ENCODE measurements at places on chromosomes 1 and 21. TPM values are rescaled to one million over a fixed set of nuclear protein-coding genes. Genes with fewer than 3 reads are reported as not detected.

GRCh38 chr1:78291418-78291817 lies 199.4 kb upstream of the PTGFR start:
- DNase-seq: no peak

DNA sequence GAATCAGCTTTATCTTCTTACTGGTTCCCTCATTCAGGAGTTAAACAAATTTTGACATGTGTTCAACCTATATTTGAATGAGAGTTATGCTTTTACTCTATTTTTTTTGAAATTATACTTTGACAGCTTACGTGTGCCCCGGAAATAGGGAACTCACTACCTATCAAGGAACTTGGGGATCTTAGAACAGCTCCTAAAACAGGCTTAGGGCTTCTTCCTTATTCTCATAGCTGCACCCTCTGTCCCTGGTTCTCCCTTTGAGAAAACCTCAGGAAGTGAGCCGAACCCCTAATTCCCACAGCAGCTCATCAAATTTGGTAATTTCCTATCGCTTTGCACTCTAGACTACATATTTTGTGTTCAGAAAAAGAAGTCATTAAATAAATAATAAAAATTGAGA lies 81.2 kb upstream of the RUNX3 start:
- DNase-seq: no peak

The DISC1 gene
- polyA plus RNA-seq: 0.80 TPM

DNA sequence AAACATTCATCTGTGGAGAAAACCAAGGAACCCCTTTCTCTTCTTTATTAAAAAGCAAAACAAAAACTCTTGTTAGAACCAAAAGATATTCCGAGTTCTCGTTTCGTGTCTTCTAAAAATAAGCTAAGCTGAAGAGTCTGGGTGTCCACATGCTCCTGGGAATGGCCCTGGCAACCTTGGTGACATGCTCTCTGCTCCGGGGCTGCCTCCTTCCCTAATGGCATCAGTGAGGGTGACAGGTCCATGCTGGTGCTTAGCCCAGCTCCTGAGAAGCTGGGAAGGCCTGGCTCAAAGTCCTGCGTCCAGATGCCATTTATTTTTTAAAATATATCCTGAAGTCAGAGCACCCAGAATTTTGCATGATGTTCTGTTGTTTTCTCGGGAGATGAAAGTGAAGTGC lies 24.6 kb upstream of the TRAPPC10 start:
- DNase-seq: peak; percentile 31

GRCh38 chr1:87331365-87332241 lies 2.9 kb downstream of the LMO4 start:
- DNase-seq: peak; percentile 89

The HPCA gene
- 1.2 TPM for polyA plus RNA-seq

DNA sequence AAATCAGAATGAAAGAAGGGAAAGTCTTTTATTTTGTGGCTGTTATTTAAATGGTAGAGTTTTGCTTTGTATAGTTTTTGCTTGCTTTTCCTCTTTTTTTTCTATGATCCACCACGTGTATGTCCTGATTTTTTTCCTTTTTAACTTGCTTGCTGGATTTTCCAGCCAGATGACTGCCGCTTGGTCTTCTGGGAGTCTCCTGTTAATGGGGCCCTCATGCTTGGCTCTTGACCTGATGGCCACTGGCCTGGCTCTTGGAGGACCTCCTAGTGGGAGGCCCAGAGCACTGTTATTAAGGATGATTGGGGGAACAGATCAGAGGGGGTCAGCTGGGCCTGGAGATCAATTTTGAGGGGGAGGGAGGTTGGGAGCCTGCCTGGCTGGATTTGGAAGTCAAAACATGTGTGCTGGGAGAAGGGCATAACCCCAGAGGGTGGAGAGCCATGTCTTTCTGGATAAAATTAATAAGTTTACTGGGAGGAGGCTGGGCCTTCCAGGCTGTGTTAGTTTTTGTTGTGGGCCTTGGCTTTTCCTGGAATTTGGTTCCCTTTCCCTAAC lies 1.2 kb downstream of the FGGY start:
- peak; percentile 42 for DNase-seq

DNA sequence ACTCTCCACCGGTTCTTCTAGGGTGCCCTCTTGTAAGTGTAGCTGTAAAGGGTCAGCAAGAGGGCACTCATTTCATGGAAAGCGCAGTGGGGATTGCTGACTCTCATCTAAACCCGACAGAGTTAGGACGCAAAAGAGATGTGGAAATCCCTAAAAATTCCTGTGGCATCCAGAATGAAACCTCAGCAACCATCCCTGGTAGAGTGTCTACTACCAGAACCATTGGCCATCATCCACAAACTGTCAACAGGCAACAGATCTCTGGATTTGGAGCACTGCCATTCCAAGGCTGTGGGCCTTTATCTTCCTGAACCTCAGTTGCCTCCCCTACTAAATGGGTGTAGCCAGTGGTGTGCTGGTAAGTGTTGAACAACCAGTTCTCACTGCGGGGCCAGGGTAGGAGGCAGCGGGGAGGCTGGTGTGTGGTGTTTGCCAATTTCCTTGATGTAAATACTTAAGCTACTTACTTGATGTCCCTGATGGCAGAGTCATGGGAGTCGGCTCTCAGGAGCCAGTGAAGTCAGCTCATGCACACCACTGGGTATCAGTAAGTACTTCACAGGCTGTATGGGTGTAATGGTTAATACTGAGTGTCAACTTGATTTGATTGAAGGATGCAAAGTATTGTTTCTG lies 195.8 kb downstream of the KAZN start:
- no peak for DNase-seq

DNA sequence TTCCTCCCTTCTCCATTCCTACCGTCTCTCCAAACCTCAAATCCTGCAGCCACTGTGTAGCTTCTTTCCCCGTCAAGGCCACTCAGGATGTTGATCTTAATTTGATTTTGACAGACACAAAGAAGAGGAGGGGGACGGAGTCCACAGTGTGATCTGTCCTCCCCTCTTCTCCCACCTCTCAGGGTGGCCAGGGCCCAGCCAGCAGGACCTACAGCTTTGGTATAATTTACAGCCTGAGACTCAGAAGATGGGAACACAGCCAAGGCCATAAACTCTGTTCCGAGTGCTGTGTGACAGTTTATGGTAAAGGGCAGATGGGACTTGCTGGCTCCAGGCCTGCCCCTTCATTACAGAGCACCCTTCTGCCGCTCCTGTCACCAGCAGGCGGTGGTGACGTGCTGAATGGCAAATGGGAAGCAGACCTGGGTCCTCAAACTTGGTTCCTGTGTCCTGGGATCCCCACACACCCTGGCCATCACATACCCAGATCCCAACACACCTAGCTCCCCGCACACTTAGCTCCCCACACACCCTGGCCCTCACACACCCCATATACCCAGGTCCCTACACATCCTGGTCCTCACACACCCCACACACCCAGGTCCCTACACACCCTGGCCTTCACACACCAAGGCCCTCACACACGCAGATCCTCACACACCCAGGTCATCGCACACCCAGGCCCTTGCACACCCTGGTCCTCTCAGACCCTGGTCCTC lies 71.6 kb downstream of the CD2 start:
- DNase-seq: peak; percentile 74

DNA sequence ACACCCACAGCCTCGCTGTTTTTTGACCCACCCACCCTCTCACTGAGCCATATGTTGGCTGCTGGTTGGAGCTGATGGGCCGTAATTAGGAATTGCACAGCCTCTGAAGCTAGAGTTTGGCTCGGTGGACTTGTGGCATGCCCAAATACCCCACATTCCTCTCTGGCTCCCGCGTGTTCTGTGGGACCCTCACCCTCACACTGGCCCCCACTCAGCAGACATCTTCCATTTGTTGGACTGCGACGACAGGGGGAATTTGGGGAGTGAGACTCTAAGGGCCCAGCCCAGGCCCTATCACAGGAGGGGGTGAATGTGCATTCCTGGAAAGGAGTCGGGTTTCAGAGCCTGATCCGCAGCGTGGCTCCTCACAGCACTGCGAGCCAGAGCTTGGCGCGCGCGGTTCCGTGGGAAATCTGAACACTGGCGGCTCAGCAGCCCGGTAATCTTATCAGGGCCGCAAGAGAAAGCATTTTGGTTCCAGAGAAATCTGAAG lies 5.2 kb downstream of the RCSD1 start:
- peak; percentile 80 for DNase-seq

The RNF207 gene
- 7.7 TPM for polyA plus RNA-seq

DNA sequence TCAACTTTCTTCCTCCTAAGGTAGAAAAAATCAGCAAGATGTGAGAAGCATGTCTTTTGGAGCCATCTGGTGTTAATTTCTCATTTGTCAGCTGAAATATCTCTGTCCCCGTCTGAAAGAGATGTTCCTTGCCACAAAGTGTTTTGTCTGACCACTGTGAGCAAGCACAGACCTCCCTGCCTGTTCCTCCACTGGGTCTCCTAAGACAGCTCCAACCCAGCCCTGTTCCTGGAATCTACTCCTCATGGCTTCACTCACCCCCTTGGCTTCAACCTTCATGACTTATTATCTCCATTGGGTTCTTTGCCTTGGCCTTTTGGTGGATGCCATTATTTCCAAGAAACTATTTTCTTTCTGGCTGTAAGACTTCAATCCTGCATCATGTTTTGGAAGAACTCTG lies 65.7 kb upstream of the CACHD1 start:
- no peak for DNase-seq

The ZYG11A gene
- polyA plus RNA-seq: 0.84 TPM

GRCh38 chr1:10195570-10195969 lies 14.8 kb upstream of the KIF1B start:
- DNase-seq: no peak

- DNase-seq: no peak
Observed at GRCh38 chr1:225906467-225906866, 17.5 kb upstream of the LEFTY1 start.

DNA sequence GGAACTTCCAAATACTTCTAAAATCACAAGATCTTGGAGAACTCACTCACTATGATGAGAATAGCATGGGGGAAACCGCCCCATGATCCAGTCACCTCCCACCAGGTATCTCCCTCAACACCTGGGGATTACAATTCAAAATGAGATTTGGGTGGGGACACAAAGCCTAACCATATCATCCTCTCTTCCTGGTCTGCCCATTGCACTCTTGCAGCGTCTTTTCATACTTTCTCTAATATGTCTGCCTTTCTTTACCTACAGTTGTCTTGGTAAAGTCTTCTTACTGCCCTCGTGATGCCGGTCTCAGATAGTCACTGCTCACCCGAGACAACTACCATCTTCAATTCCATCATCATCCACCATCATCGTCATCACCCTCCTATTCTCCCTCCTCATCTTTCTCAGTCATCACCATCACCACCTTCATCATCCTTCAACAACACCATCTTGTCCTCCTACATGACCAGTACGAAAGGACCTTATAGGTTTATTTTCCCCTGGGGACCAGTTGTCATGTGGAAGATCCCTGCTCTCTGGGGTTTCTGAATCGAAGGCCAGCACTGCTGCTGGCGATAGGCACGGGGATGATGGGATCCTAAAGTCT lies 58.5 kb upstream of the CASZ1 start:
- DNase-seq: no peak

- no peak for DNase-seq
Observed at GRCh38 chr1:207314816-207315215, 6.7 kb upstream of the CD55 start.

GRCh38 chr1:89800022-89800655 lies 20.7 kb upstream of the LRRC8D start:
- DNase-seq: no peak

The SEC22B gene
- polyA plus RNA-seq: 20.1 TPM
